ENCODE measurements at places on chromosomes 7 and 10. TPM values are rescaled to one million over a fixed set of nuclear protein-coding genes. Genes with fewer than 3 reads are reported as not detected.
A peak's percentile ranks its signal among the peaks of the same experiment; 100 is the strongest.

DNA sequence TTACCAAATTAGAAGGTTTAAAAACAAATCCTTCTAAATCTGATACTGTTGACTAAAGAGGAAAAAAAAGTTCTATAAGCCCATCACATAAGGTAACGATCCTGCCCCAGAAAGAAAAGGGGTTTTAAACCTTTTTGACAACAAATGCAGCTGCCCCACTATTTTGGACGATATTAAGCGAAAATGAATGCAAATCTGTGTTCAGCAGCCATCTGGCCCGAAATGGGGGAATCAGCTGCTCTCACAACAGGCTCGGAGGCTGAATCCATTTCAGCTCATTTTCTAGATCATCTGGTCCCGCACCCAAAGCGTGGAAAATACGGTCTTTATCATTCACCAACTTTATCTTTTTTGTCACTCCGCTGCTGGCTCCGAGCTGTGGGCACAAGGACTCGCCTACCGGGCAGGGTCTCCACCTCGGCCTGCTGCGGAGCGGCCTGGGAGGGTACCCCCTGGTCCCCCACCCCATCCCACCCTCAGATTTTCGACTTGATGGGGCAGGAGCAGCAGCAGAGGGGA, 2.4 kb upstream of the EBF3 start:
- DNase-seq = no peak

DNA sequence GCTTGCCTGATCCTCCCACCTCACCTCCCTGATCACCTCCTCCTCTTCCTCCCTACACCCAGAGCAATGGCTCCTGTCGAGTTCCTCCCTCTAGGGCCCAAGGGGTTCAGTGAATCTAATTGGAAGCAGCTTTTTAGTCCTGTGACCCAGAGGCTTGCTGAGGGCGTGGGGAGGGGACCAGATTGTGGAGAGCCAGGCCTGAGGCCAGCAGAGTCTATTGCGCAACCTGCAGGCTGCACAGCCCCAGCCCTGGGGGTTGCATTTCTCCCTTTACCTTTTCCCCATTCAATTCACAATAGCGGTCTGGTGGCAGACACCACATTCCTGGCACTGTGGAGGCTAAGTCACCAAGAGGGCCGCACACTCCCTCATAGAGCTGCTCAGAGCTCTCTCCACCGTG, 32.5 kb downstream of the GHRHR start:
- peak; percentile 59 for DNase-seq

GRCh38 chr7:96949766-96950165, 55.6 kb upstream of the DLX6 start:
- DNase-seq = no peak

DNA sequence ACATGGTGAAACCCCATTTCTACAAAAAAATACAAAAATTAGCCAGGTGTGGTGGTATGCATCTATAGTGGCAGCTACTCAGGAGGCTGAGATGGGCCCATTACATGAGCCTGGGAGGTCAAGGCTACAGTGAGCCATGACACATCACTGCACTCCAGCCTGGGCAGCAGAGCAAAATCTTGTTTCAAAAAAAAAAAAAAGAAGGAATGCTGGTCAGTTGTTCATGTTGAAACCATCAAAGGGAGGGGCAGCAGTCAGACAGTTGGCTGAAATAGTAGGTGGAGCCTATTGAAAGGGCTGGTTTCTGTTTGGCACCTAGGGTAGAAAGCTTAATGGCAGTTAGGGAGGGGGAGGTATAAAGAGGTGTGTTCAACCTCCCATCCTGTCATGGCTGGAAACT, 323.0 kb downstream of the GALNT17 start:
- no peak for DNase-seq

GRCh38 chr7:30817371-30817767, 46.2 kb downstream of the MINDY4 start:
- DNase-seq = no peak

AVPI1 gene
- total RNA-seq = 17.1 TPM
